ENCODE measurements at places on chromosomes 7 and 10.

DNA sequence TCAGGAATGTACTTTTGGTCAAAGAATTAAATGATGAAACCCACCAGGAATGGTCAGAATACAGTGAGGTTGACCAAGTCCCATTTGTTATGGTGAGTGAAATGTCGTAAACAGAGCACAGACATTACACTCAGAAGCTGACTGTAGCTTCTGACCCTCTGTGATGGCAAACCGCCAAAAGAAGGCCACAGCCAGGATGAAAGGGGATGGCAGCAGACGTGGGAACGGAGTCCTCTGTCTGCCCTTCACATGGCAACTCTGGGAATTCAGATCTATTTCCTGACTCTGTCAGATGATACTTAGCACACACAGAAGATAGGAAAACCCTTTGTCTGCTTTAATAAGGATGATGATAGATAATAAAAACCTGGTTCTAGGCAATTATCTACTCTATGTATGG lies 757.1 kb downstream of the SORCS3 start:
- DNase-seq: no peak

- no peak for DNase-seq
These were observed 45.1 kb downstream of the UNC5B start for GRCh38 chr10:71257319-71257997.

DNA sequence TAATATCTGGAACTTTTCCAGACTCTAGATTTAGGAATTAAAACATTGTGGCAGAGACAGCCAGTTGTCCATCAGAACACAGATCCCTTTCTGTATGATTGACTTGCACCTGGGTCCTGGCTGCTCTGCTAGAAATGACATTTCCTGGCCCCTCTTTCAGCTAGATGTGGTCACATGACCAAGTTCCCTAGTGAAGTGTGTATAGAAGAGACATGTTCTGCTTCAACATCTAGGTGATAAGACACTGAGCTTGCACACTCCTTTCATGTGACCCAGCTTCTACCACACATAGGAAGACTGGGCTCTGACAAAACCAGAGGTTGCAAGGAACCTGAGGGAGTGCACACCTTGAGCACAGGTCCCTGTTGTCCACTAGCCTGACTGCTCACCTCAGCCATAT lies 22.8 kb upstream of the DYNC1I1 start:
- no peak for DNase-seq

DNA sequence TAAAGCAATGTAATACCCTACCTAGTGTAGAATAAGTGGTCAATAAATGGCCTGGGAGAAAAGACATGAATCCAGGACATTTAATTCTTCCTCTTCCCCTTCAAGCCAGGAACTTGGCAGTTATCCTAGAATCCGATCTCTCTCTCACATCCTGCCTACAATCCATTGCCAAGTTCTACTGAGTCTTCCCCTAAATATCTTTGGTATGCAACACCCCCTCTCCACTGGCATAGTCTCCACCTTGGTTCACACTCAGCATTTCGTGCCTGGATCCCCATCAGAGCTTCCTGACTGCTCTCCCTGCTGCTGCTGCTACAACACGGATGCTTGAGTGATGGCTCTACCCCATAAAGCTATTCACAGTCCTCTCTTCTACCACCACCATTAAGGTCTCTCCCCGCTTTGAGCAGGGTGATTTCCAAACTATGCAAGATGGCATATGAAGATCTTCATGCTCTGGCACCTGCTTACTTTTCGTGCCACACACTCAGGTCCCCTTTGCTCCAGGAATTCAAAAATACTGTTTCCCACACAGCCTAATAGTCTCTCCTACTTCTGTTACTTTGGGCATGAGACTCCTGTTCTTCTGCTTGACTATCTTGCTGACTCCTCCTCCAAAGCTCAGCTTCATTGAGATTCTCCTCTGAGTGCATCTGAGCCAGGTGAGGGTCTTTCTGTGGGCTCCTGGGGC lies 4.8 kb downstream of the ANK3 start:
- DNase-seq: no peak

DNA sequence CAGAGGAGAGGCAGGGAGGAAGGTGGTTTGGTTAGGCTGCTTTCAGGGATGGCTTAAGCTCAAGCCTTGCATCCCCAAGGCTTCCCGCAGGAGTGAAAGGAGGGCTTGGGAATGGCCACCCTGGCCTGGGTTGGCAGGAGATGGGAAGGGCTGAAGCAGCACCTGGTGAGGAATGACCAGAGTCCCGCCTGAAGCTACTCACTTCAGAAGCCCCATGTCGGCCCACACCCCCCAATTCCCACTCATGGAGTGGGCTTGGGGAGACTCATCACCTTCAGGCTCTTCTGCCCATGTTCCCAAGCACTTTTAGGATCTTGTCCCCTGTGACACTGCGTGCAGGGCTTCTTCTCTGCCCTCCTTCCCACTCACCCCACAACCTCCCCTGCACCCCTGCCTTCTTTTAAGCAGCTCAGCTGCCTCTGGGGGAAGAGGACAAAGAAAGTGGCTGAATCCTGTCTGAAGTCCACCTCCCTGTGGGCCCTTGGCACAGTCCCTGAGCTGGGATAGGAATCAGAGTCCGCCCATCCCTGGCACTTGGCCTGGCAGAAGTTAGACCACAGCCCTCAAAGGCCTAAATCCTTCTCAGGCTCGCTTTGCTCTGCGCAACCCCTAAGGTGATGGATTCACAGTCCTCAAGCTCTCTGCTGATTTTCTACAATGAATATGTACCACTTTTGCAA lies 16.5 kb downstream of the RGR start:
- DNase-seq: no peak

DNA sequence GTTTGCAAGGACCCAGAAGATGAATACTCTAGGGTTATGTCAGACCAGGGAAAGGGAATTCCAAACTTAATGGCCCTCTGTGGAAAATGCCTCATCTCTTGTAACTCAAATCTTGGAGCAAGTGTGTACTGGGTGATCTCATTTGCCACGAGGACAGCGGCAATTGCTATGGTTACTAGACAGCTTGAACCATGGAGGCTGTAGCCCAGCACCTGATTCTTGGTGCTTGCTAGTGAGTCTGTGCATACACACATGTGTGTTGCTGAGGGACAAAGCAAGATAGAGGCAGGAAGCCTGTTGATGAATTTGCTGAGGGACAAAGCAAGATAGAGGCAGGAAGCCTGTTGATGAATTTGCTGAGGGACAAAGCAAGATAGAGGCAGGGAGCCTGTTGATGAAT lies 58.6 kb upstream of the FEZF1 start:
- no peak for DNase-seq

GRCh38 chr10:98886686-98887085 lies 349.0 kb downstream of the HPSE2 start:
- DNase-seq: no peak

DNA sequence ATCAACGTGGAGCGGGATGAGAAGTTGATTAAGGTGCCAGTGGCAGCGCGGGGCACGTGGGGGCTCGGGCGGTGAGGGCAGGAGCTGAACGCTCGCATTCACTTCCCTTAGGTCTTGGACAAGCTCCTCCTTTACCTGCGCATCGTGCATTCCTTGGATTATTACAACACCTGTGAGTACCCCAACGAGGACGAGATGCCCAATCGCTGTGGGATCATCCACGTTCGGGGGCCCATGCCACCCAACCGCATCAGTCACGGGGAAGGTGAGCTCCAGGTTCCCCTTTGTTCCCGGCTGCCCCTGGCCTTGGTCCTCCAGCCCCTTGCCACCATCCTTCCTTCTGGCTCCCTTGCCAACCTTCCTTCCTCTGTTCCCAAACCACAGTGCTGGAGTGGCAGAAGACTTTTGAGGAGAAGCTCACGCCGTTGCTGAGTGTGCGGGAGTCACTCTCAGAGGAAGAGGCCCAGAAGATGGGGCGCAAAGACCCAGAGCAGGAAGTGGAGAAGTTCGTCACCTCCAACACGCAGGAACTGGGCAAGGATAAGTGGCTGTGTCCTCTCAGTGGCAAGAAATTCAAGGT lies 2.5 kb downstream of the UFSP1 start:
- DNase-seq: no peak

All from amygdala (tissue), 56 donors.